ENCODE measurements at places on chromosomes 6 and 20.

DNA sequence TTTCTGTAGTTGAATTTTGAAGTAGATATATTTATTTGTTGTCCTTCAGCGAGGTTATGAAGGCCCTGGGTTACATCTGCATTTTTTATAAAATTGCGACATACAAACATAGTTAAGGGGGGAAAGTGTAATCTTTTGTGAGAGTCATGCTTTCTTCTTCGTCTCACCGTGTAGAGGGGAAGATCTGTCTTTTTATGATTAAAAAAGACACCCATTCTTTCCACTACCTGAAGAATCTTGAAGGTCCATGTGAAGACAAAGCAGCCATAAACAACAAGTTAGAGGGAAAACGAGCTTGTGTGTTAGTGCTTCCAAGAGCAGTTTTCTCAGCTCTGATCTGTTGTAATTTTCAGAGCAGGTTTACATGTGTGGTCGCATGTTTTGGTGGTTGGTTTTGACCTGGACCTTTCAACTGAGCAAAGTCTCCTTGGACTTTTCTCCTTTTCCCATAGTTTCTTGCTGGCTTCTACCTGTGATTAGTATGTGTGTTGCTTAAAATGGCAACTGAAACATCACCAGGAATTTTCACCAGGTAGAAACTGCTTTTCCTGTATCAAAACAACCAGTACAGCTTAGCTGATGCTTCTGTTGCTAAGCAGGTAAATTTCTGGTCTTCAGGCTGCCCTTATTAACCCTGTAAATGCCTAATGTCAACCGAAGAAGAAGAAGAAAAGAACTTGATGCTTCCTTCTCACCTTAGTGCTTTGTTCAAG lies 37.3 kb downstream of the RREB1 start:
- no peak for DNase-seq

- no peak for DNase-seq
Measured at GRCh38 chr6:16800942-16801341, 39.7 kb upstream of the ATXN1 start.

- no peak for DNase-seq
Measured at GRCh38 chr6:1267057-1267732, 44.7 kb upstream of the FOXQ1 start.

GRCh38 chr6:131592935-131593334 lies 19.9 kb downstream of the ARG1 start:
- no peak for DNase-seq

- no peak for DNase-seq
Measured at GRCh38 chr6:111990214-111990613, 63.7 kb upstream of the CCN6 start.

DNA sequence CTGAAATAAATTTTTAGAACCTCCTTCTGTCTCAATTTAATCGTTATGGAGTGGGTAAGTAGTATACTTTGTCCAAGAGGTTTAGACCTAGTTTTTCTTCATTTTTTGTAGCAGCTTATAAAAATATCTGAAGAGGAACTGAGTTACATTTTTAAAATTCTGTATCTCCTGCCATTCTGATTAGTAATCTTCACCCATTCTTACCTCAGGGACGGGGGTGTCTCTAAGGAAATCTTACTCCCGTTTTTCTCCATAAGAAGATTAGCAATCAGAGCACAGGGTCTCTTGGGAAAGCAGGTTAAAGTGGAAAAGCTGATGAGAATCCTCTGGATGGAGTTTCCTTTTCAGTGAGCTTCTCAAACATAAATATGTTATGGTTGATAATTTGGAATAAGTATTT lies 259.3 kb upstream of the FAM83B start:
- DNase-seq: no peak

- no peak for DNase-seq
Measured at GRCh38 chr6:73656531-73657145, 2.8 kb upstream of the SLC17A5 start.

DNA sequence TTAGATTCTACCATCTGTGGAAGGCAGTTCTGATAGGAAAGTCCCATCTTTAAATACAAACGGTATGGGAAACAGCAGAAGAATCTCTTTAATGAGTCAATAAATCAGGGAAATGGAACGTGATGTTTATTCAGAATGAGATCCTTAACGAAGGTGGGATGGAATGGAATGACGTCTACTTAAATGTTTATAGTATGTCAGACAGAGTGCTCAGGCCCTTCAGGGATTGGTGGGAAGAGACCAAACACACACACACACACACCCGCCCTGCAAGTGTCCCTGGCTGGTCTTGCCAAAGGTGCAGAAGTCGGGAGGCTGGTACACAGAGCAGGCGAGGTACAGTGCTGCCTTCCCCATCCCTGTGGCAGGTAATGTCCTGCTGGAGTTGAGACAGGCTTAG lies 164.0 kb downstream of the FARS2 start:
- no peak for DNase-seq

- DNase-seq: no peak
Measured at GRCh38 chr6:35810971-35811698, 6.0 kb downstream of the LHFPL5 start.

DNA sequence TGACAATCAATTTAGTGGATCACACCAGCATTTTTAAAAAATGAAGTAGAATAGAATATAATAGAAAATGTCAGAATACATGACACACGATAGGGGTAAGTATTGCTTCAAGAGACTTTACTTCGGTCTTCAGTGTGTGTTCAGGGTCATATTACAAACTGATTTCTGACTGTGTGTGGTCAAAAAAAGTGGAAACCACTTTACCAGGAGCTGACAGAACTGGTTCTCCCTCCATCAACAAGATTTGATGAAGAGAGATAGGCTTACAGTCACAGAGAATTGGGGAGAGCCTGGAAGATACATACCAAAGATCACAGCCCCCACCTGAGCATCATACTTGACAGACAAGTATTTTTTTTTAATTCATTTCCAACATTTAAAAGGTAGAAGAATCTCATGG lies 21.7 kb downstream of the ARMC2 start:
- DNase-seq: no peak

DNA sequence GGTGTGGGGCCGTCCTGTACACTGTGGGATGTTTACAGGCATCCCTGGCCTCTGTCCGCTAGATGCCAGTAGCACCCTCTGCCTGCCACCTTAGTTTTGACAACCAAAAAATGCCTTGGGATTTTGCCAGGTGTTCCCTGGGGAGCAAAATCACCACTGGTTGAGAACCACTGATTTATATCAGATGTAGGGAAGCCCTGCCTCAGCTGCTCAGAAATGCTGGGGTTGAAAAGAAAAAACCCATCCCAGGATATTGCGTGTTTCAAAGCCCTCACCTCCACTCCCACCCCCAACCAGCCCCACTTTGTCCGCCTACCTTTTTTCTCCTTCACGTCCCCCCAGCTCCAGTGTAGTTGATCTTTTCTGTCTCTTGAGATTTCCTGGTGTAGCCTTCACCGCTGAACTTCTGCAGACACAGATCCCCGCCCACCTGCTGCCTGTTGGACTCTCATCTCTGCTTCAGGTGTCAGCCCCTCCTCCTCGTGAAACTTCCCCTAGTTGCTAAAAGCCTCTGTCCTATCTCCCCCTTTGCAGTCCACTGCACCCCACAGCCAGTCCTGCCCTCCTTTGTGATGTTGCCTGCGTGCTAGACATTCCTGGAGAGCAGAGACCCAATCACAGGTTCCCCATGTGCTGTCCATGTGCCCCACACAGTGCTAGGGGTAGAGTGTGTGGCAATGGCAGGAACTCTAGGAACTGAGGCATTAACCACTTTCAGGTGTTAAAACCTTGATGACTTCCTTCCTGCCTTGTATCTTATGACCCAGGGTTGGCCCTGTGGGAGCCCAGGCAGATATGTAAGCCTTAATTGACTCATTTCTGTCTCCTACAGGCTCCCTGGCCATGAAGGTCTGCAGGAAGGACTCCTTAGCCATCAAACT lies 98.9 kb downstream of the TBC1D7 start:
- DNase-seq: no peak

DNA sequence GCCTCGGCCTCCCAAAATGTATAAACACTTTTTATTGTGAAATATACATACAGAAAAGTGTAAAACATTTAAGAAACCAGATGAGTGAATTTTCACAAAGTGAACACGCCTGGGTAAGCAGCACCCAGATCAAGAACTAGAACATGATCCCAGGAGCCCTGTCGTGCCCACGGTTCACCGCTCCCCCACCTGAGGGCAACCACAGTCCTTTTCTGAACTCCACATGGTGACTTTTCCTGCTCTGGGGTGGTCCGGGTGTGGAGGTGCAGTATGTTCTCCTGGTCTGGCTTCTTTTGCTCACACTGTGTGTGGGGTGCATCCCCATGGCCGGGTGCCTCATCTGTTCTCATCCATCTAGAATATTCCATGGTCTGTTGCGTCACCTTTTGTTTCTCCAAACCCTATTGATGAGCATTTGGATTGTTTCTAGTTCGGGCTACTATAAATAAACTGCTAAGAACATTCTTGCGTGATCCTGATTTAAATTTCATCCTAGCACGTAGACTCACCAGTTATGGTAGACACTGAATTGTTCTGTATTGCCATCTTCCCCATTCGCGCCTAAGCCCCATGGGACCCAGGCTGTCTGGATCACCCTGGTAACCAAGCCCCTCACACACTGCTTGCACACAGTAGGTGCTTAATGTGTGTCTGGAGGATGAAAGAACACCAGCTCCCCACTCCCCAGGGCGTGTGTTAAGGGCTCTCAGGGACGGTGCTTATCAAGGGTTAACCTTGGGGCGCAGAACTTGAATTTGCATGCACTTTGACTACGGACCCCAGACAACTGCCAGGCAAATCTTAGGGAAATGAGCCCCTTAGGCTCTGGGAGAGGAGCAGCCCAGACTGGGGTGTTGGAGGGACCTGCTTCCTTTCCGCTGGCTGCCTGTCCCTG lies 56.2 kb downstream of the CTCFL start:
- no peak for DNase-seq

GRCh38 chr6:5302220-5302946 lies 41.1 kb downstream of the FARS2 start:
- no peak for DNase-seq

- DNase-seq: no peak
Measured at GRCh38 chr20:47743671-47744070, 41.6 kb downstream of the SULF2 start.

DNA sequence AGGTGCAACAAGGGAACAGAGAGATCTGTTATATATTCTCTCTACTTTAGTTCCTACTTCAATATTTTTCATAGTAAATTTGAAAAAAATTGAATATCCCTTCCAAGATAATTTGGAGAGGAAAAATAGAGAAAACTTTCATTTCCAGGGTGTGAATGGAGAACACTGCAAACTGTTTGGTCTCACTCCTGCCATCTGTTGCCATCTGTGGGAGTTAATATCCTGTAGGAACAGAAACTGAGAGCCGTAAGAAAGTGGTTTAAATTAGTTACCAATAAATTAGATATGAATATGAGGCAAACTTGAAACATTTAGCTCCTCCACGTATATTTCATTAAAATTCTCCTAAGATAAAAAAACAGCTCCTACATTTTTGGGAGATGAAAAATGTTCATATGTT lies 4.2 kb downstream of the ZNF337 start:
- no peak for DNase-seq

DNA sequence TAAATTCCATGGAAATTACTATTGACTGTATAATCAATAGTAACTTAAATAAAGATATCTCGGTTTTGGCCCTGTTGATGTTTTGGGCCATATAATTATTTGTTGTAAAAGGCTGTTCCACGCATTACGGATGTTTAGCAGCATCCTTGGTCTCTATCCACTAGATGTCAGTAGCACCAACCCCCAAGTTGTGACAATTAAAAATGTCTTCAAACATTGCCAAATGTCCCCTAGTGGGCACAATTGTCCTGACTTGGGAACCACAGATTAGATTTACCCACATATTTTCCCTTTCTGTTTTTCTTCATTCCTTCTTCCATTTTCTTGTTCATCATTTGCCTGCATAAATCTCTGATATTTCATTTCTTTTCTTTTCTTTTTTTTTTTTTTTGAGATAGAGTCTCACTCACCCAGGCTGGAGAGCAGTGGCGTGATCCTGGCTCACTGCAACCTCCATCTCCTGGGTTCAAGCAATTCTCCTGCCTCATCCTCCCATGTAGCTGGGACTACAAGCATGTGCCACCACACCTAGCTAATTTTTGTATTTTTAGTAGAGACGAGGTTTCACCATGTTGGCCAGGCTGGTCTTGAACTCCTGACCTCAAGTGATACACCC lies 13.6 kb upstream of the WFDC8 start:
- DNase-seq: no peak

DNA sequence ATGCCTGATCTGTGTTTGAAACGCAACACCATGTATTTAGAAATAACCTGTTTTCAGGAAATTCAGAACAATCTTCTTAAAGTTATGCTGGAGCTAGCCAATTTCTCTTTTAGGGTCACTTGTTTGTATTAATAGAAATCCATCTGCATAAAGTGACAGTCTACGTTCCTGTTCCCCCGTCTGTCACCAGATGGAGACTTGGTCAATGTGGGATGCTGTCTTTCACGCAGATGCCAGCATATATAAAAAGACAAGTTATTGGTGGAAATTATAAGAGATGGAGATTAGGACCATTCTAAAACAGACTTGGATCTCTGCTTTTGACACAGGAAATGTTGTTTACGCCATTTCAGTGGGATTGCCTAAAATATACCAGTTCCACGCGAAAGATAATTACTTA lies 162.5 kb upstream of the STMND1 start:
- no peak for DNase-seq

- DNase-seq: no peak
Measured at GRCh38 chr6:169558378-169558773, 143.5 kb downstream of the WDR27 start.

DNA sequence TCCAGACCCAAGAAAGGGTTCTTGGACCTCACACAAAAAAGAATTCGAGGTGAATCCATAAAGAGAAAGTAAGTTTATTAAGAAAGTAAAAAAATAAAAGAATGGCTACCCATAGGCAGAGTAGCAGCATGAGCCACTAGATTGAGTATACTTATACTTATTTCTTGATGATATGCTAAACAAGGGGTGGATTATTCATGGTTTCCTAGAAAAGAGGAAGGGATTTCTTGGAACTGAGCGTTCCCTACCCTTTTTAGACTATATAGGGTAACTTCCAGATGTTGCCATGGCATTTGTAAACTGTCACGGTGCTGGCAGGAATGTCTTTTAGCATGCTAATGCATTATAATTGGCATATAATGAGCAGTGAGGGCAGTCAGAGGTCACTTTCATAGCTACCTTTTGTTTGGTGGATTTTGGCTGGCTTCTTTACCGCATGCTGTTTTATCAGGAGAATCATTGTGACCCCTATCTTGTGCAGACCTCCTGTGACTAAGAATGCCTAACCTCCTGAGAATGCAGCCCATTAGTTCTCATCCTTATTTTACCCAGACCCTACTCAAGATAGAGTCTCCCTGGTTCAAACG lies 44.3 kb downstream of the TENT5A start:
- no peak for DNase-seq

DNA sequence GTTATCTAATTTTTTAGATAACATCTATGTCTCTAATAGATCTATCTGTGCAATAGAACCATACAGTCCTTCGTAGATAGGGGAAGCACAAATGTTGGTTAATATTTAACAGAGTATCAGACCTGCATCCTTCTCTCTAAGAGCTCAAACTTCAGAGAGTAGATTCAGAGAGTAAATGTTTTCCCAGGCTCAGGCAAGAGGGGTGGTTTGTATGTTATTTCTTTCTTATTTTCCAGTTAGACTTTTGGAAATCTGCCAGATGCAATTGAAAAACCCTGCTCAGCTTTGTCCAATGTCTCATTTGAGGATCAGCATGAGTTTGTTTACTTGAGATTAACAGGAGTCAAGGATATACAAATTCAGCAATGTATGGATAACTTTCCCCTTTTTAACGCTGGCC lies 361.9 kb downstream of the BCKDHB start:
- DNase-seq: no peak
